ENCODE measurements at places on chromosomes 16 and 17. TPM values are rescaled to one million over a fixed set of nuclear protein-coding genes. Genes with fewer than 3 reads are reported as not detected.

Gene NXN
- 58.7 TPM for total RNA-seq

Gene RPH3AL
- total RNA-seq = 7.0 TPM

Gene TSPOAP1
- total RNA-seq = 15.4 TPM

DNA sequence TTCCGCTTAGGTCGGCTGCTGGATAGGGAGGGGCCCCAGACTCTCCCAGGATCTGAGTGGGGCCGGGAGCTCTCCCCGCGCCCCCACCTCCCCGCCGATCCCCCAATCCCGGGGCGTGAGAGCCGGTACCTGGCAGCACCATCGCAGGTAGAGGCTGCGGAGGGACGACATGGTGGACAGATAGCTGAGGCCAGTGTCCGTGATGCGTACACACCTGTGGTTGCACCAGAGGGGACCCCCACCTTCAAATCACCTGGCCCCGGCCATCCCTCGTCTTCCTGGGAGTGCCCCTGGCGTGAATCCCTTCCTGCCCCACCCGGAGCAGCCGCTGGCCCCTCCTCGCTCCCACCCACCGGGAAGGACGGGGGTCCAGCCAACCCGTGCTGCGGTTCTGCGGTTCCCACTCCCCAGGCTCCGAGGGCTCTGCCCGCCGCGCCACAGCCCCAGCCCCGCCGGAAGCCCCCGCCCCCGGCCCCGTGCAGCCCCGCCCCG lies 4.7 kb upstream of the WDR24 start:
- peaks cover 66% of the 10 kb centered on the region for H3K27me3 ChIP-seq
- no peak overlapping the region for H3K27ac ChIP-seq
- DNase-seq = no peak
- H3K4me3 ChIP-seq = no peak overlapping the region
- peaks cover 4% of the 10 kb centered on the region for H3K4me1 ChIP-seq

- H3K27ac ChIP-seq = no peak overlapping the region
- peaks cover 5% of the 10 kb centered on the region for H3K4me1 ChIP-seq
- no peak for DNase-seq
- no peaks in the 10 kb centered on the region for H3K36me3 ChIP-seq
Observed at GRCh38 chr16:15586716-15587115, 56.2 kb downstream of the MARF1 start.

GRCh38 chr16:17691899-17692176 lies 221.1 kb upstream of the XYLT1 start:
- H3K4me3 ChIP-seq = no peak overlapping the region
- no peaks in the 10 kb centered on the region for H3K27me3 ChIP-seq
- no peak overlapping the region for H3K27ac ChIP-seq
- H3K36me3 ChIP-seq = no peaks in the 10 kb centered on the region
- H3K4me1 ChIP-seq = no peaks in the 10 kb centered on the region
- DNase-seq = no peak

DNA sequence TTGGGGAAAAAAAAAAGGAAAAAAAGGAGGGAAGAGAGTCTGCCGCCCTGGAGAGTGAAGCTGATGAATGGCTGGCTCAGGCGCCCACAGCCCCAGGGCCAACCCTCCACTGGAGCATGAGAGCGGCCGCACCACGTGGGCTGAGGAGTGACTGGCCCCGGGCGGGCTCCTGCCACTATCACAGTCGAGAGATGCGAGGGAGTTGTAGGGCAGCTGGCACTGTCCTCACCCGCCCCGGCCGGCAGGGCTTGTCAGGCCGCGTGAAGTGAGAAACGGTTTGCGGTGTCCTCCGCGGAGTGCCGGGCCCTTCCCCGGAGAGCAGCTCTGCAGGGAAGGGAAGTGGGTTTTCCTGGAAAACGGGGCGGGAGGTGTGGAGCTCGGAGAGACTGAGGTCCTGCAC lies 45.9 kb downstream of the JPH3 start:
- H3K27ac ChIP-seq = no peak overlapping the region
- no peaks in the 10 kb centered on the region for H3K27me3 ChIP-seq
- no peaks in the 10 kb centered on the region for H3K36me3 ChIP-seq
- no peak overlapping the region for H3K4me3 ChIP-seq
- DNase-seq = no peak

DNA sequence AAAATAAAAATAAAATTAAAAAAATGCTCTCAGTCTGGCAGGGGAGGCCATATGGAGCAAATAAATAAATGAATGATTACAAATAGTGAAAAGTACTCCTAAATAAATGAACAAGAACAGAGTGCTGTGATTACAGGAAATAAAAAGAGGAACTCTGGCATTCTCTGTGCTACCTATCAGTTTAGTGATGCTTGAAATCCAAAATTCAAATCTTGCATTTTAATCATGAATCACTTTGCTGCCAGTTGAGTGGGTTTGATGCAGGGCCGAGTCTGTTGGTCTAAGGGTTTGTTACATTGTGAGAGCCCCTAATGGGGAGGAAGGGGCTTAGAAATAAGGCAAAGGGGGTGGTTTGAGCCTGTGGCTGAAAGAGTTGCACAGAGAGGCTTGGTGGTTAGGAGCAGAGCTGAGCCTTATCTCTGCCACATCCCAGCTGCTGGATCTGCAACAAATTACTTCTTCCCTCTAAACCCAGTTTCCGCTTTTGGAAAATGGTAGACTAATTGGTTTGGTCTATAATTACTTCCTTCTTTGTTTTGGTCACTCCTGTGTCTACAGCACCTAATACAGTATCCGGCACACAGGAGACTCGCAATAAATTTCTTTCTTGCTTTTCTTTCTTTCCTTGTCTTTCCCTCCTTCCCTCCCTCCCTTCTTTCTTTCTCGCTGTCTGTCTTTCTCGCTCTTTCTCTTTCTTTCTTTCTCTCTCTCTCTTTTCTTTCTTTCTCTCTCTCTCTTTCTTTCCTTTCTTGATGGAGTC lies 6.3 kb upstream of the ABCC1 start:
- DNase-seq = no peak
- H3K4me1 ChIP-seq = no peaks in the 10 kb centered on the region
- no peak overlapping the region for H3K27ac ChIP-seq
- H3K36me3 ChIP-seq = no peaks in the 10 kb centered on the region
- H3K4me3 ChIP-seq = no peak overlapping the region
- H3K27me3 ChIP-seq = no peaks in the 10 kb centered on the region

DNA sequence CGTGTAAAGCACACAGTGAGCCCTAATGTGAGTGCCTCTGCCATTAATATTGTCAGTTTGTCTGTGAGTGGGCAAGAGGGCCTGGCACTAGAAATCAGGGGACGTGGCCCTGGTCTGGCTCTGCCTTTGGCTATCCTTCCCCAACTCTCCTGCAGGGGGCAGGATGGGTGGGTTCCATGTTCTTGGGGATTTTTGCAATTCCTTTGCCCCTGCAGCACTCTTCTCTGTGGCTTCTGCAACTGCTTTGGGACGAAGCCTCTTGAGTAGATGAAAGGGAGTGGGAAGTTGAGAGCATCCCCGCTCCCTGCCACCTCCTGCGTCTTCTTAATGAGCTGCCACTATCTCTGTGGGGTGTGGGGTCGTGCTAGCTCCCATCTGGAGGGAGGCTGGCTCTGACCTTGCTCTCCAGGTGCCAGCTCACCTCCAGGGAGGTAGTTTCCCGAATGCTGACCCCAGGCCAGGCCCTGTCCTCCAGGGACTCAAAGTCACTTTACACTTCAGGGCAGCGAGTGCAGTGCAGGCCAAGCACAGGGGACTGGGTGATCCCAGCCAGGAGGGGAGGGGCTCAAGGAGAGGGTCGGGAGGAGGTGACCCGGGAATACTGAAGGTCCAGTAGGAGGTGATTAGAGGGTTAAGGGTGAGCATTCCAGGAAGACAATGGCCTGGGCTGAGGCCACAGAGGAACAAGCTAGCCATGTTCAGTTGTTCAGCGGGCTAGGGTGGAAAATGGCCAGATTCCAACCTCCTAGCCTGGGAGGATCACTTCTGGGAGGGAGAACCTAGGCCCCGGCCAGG lies 121.0 kb upstream of the NLRP1 start:
- H3K27ac ChIP-seq = no peak overlapping the region
- peaks cover 3% of the 10 kb centered on the region for H3K27me3 ChIP-seq
- no peak for DNase-seq

DNA sequence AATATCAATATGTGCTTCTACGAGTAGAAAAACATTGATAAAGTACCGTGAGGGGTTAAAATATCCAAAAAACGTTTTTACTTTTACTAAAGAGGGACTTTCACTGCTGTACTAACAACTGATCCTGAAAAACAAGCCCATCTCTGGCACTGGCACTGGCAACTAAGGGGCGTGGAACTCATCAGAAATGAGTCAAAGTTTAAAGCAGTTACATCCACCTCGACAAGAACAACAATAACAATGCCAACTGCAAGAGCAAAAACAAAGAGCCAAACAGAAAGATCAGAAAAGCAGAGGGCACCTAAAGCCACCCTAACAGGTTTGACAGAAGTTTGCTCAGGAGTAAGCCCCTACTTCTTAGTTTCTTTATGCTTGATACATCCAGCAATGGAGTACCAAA lies 13.1 kb downstream of the MBTPS1 start:
- no peaks in the 10 kb centered on the region for H3K4me1 ChIP-seq
- H3K27ac ChIP-seq = no peak overlapping the region
- no peak overlapping the region for H3K4me3 ChIP-seq
- no peaks in the 10 kb centered on the region for H3K36me3 ChIP-seq

DNA sequence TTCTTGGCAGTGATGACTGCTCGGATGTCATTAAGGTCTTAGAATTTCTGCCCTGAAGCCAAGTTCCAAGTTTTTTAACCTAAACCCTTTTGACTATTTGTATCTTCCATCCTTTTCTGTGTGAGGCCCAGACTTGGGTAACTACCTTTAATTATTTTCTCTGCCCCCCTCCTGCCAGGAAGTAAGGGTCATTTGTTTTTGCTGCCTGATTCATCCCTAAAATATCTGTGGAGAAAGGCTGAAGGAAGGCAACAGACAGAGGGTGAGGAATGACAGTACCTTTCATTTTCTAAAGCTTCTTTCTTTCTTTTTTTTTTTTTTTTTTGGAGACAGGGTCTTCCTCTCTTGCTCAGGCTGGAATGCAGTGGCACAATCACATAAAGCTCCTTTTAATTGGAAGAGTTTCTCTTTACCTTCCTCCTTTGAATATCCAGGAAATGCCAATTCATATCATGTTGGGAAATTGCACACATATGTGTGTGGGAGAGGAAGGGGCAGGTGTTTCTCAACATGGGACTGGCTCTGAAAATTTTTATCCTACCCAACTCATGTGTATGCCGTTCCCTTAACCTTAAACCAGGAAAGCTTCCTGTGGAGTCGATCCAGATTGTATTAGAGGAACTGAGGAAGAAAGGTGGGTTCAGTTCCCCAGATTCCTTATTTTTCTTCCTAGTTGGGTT lies 957 bp downstream of the VPS25 start:
- peak overlapping the region; percentile 93 for H3K4me3 ChIP-seq
- no peaks in the 10 kb centered on the region for H3K4me1 ChIP-seq
- no peaks in the 10 kb centered on the region for H3K27me3 ChIP-seq
- H3K27ac ChIP-seq = peak overlapping the region; percentile 90

All from hepatocyte (in vitro differentiated cells).